ENCODE measurements at places on chromosomes 3 and 15. TPM values are rescaled to one million over a fixed set of nuclear protein-coding genes. Genes with fewer than 3 reads are reported as not detected.

COL6A5 gene
- not detected for total RNA-seq

- peak overlapping the region; percentile 52 for H3K27ac ChIP-seq
- peaks cover 26% of the 10 kb centered on the region for H3K4me1 ChIP-seq
- H3K27me3 ChIP-seq = no peaks in the 10 kb centered on the region
- H3K4me3 ChIP-seq = peak overlapping the region; percentile 78
Measured at GRCh38 chr3:14948609-14949038, 1.2 kb downstream of the NR2C2 start.

GRCh38 chr15:63136742-63137141 lies 15.1 kb downstream of the LACTB start:
- H3K36me3 ChIP-seq = no peaks in the 10 kb centered on the region
- H3K4me3 ChIP-seq = no peak overlapping the region
- no peak overlapping the region for H3K27ac ChIP-seq
- H3K4me1 ChIP-seq = peaks cover 9% of the 10 kb centered on the region
- no peak for DNase-seq

PLSCR5 gene
- total RNA-seq = not detected

DNA sequence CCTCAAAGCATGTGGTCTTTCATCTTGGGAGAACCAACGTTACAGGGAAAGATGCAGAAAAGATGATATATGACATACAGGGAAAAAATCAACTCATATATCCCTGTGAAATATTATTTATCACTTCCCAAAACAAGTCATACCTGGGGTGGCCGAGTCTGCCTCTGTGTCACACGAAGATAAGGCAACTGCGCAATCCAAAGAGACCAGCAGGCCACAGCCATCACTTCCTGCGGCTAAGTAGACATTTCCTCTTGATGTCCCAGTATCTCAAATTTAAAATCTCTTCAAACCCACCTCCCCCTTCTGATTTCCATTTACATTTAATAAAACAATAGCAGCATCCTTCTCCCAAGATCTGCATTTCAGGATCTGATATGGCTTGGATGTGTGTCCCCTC lies 71.5 kb downstream of the IGF2BP2 start:
- H3K27me3 ChIP-seq = no peaks in the 10 kb centered on the region
- no peak overlapping the region for H3K27ac ChIP-seq
- no peak overlapping the region for H3K4me3 ChIP-seq
- H3K4me1 ChIP-seq = no peaks in the 10 kb centered on the region
- no peaks in the 10 kb centered on the region for H3K36me3 ChIP-seq

PP2D1 gene
- total RNA-seq = not detected

- H3K27ac ChIP-seq = no peak overlapping the region
- no peak overlapping the region for H3K4me3 ChIP-seq
- H3K36me3 ChIP-seq = no peaks in the 10 kb centered on the region
- no peaks in the 10 kb centered on the region for H3K27me3 ChIP-seq
- no peaks in the 10 kb centered on the region for H3K4me1 ChIP-seq
Measured at GRCh38 chr3:149586871-149587270, 71.0 kb downstream of the WWTR1 start.

WDR53 gene
- total RNA-seq = 7.0 TPM

GRCh38 chr15:48644467-48644826 lies 1.1 kb downstream of the FBN1 start:
- H3K27ac ChIP-seq = no peak overlapping the region
- DNase-seq = no peak
- H3K36me3 ChIP-seq = no peaks in the 10 kb centered on the region
- no peaks in the 10 kb centered on the region for H3K4me1 ChIP-seq

GRCh38 chr3:95387242-95388021 lies 1324.6 kb downstream of the NSUN3 start:
- H3K4me3 ChIP-seq = no peak overlapping the region
- no peaks in the 10 kb centered on the region for H3K36me3 ChIP-seq
- DNase-seq = no peak
- H3K27me3 ChIP-seq = no peaks in the 10 kb centered on the region

- DNase-seq = peak; percentile 65
- peak overlapping the region; percentile 71 for H3K27ac ChIP-seq
- no peaks in the 10 kb centered on the region for H3K36me3 ChIP-seq
- no peaks in the 10 kb centered on the region for H3K27me3 ChIP-seq
Measured at GRCh38 chr3:49805897-49806701, 3.0 kb downstream of the INKA1 start.

- no peaks in the 10 kb centered on the region for H3K36me3 ChIP-seq
- DNase-seq = no peak
- no peaks in the 10 kb centered on the region for H3K4me1 ChIP-seq
- no peak overlapping the region for H3K27ac ChIP-seq
- H3K4me3 ChIP-seq = no peak overlapping the region
Measured at GRCh38 chr3:116808725-116809124, 99.1 kb downstream of the TUSC7 start.

DNA sequence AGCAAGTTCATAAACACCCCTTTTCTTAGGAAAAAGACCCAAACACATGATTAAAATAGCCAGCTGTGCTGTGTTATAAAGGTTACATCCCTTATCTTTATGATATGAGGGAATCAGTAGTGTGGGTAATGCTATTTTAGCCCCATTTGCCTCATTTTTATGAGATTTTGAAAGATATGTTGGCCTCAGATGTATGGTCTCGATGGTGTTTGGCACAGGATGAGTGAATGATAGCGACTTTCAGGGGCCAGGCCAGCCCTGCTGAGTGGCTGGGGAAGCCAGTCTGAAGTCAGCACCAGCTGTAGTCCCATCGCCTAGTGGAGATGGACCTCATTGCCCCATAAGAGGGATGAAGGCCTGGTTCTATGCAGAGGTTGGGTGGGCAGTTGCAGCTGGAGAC lies 105.0 kb upstream of the HACD2 start:
- no peaks in the 10 kb centered on the region for H3K27me3 ChIP-seq
- no peaks in the 10 kb centered on the region for H3K36me3 ChIP-seq
- no peak overlapping the region for H3K4me3 ChIP-seq

FBXL22 gene
- total RNA-seq = not detected

SEMA3G gene
- total RNA-seq = 0.11 TPM

DNA sequence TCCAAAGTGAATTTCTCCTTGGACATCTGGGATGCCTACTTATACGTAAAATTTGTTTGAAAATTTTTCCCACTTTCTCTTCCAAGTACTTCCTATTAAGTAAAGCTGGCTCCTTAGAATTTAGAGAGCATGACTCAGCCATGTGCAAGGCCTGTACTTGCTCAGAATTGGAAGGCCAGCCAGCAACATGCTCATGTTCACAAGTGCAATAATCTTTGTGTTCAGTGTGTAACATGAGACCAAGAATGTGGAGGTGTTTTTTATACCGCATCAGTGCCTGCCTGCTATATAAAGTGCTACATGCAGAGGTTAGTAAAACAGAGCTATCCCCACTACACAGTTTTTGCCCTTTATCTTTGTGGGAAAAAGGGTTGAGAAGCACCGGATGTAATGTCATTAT lies 151.9 kb upstream of the FEZF2 start:
- no peaks in the 10 kb centered on the region for H3K36me3 ChIP-seq
- no peak overlapping the region for H3K4me3 ChIP-seq
- no peak overlapping the region for H3K27ac ChIP-seq
- no peaks in the 10 kb centered on the region for H3K27me3 ChIP-seq
- H3K4me1 ChIP-seq = no peaks in the 10 kb centered on the region

DNA sequence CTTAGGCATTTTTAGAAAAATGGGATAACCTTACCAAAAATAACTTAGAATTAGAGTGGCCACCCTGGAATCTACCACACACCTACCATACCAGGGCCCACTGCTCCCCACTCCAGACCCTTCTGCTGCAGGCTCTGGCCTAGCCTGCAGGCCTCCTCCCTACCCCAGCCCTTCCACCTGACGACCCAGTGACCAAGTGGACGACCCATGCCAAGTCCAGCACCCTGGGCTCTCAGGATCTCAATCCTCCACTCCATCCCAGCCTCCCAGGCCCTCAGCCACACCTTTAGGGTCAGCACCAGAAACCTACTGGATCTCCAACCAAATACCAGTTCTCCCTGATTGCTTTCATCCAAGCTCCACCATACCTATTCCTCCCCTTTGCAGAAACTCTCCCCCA lies 145.8 kb downstream of the TPRA1 start:
- H3K27me3 ChIP-seq = no peaks in the 10 kb centered on the region
- DNase-seq = no peak
- H3K36me3 ChIP-seq = no peaks in the 10 kb centered on the region
- H3K4me1 ChIP-seq = no peaks in the 10 kb centered on the region
- H3K4me3 ChIP-seq = no peak overlapping the region

DNA sequence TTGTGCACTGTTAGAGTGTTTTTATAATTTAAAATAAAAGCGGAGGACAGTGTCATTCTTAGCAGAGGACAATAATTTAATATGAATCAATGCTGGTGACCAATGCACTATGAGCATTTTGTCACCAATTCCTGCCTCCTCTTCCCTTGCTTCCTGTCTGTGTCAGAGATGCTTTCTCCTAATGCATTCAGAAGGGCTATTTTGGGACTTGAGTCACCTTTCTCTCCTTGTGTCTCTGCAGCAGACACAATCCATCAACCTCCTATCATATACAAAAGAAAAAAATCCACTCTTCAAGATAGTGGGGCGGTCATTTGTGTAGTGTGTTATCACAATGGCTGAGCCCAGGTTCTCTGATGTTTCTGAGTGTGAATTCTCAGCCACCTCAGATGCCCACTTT lies 191.9 kb upstream of the VEPH1 start:
- DNase-seq = peak; percentile 10
- H3K27ac ChIP-seq = no peak overlapping the region
- no peaks in the 10 kb centered on the region for H3K36me3 ChIP-seq
- H3K4me1 ChIP-seq = no peaks in the 10 kb centered on the region
- H3K27me3 ChIP-seq = no peaks in the 10 kb centered on the region

CCNDBP1 gene
- 119 TPM for total RNA-seq

DNA sequence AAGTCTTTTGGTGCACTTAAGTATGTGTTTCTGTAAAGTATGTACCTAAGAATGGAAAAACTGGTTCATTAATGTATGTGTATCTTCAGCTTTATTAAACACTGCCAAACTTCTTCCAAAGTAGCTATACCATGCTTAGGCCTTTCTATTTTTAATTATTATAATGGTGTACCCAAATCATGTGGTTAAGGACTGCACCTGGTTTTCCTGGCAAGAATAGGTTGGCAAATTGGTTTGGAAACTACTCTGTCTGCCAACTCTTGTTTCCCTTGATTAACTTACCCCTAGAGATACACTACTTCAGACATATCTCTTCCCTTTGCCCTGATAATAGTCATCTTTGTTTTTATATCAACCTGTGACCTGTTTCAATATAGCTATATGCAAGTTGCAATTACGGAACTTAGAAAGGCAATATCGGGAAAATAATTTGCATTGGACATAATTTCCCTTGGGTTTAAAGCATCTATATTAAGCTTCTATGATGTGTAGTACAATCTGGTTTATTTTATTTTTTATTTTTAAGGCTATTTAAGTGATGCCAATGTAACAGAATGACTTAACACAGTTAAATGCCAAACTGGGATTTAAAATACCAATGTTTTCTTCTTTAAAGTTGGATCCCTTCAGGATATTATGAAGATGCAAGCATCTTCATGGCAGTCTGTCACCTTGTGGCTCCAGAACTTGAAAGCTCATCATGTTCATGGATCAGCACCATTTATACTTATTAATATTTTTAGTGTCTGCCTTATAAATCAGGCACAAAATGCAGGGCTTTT lies 40.6 kb upstream of the TMEM108 start:
- peaks cover 7% of the 10 kb centered on the region for H3K4me1 ChIP-seq
- H3K27me3 ChIP-seq = no peaks in the 10 kb centered on the region
- H3K4me3 ChIP-seq = no peak overlapping the region
- no peak overlapping the region for H3K27ac ChIP-seq

DNA sequence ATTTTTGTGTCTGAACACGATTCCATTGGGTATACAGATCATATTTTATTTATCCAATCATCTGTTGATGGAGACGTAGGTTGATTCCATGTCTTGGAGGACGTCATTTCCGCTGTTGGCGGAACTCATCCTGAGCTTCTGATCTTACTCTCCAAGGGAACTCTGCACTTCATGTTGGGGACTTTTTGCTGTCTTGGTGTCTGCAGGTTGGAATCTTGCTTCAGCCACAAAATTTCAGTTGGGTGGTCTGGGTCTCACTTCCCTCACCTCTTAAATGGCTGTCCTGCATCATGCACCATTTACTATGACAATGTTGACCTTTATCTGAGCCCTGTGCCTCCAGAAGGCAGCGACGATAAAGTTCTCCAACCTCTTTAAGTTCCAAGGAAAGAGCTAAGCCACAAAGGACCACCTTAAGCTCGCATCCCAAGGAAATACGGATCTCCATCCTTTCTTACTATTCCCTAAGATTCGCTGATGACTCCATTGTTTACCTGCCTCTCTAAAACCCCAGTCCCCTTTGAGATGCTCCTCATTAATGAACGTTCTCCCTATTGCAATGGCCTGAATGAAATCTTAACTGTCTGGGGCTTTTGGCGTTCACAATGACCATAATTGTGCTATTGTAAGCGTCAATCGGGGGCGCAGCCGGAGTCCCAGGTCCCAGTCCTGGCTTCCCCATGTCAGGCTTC lies 23.1 kb upstream of the RNU6-1 start:
- no peaks in the 10 kb centered on the region for H3K27me3 ChIP-seq
- peak; percentile 71 for DNase-seq
- H3K36me3 ChIP-seq = no peaks in the 10 kb centered on the region
- H3K4me1 ChIP-seq = peaks cover 41% of the 10 kb centered on the region

DNA sequence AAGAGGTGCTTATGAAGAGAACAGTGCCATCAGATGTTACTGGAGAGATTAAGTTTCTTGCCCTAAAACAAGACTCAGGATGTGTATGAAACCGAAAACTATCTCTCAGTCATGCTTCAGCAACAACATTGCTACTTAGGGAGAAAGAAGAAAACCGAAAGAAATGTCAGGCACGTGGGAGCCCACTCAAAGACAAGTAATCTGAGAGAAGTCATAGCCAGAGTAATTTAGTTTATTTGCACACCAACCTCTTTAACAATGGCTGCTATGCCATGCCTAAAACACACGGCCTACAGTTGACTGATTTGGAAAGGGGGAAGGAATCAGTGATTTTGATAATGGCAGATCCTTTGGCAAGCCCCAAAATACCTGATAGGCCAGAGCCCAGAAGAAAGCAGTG lies 162.9 kb downstream of the TIGIT start:
- peaks cover 31% of the 10 kb centered on the region for H3K4me1 ChIP-seq
- H3K27ac ChIP-seq = no peak overlapping the region
- DNase-seq = no peak
- H3K4me3 ChIP-seq = no peak overlapping the region
- no peaks in the 10 kb centered on the region for H3K27me3 ChIP-seq

GRCh38 chr3:111737047-111737705 lies 121.9 kb upstream of the PHLDB2 start:
- peaks cover 99% of the 10 kb centered on the region for H3K4me1 ChIP-seq
- DNase-seq = no peak
- H3K27me3 ChIP-seq = no peaks in the 10 kb centered on the region
- no peaks in the 10 kb centered on the region for H3K36me3 ChIP-seq

- no peak overlapping the region for H3K27ac ChIP-seq
- no peaks in the 10 kb centered on the region for H3K4me1 ChIP-seq
- H3K27me3 ChIP-seq = no peaks in the 10 kb centered on the region
- no peak overlapping the region for H3K4me3 ChIP-seq
Measured at GRCh38 chr3:173891272-173892100, 493.9 kb downstream of the NLGN1 start.

TIMP4 gene
- total RNA-seq = not detected

All from Karpas-422 (cell line).